ENCODE measurements at places on chromosomes 2 and 18.

GRCh38 chr2:45648636-45649035 lies 2.8 kb upstream of the PRKCE start:
- DNase-seq: no peak

DNA sequence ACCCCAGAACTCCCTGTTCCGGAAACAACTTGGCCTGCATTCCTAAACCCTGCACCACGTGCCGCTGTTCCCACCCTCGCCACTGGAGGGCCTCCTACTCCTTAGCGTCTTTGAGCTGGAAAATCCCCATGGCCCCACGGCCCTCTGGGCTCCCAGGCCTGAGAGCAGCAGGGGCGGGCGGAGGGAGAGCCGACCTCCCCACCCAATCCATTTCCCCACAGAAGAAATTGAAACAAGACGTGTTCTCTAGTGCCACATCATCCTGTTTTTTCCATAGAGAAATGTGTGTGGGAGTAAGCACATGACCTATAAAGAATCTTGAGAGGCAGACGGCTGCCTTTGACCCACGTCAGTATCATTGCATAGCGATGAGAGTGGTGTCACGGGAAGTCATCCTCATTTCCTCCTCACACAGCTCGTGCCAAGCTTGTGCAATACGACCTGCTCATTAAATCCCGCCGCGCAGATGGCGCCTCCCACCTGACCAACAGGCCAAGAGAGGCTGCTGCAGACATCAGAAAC lies 79.2 kb downstream of the LAMA1 start:
- DNase-seq: peak; percentile 10

GRCh38 chr2:17539611-17540092 lies 844 bp upstream of the VSNL1 start:
- DNase-seq: peak; percentile 39

DNA sequence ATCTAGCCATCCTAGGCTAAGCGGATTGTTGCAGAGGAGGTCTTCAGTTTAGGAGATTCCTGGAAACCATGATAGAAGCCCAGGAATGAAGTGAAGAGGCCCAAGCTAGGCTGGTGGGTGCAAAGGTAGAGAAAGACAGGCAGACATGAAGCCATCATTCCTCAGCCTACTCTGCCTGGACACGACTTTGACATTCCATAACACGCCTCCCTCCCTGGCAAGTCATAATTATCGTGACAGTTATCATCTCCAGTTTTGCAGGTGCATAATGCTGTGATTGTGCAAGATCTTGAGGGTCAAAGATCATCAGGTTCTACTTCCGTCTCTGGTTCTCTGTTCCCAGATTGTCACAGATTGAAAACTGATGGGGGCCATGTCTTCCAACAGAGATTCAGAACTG lies 15.2 kb upstream of the FZD5 start:
- no peak for DNase-seq

DNA sequence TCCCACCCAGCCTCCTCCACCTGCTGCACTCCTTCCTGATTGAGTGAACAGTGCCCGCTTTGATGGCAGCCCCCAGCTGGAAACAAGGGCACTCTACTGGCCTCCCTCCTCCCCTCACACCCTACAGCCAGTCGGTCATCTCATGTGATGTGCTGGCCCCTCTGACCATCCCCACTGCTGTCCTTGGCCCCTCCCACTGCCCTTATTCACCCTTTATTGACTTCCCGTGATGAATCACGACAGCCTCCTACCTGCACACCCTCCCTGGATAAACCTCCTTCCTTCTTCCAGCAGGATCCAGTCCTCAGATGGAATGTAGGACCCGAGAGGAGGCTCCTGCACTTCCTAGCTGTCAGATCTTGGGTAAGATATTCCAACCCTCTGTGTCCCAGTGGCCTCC lies 186.5 kb upstream of the SH3BP4 start:
- DNase-seq: no peak

DNA sequence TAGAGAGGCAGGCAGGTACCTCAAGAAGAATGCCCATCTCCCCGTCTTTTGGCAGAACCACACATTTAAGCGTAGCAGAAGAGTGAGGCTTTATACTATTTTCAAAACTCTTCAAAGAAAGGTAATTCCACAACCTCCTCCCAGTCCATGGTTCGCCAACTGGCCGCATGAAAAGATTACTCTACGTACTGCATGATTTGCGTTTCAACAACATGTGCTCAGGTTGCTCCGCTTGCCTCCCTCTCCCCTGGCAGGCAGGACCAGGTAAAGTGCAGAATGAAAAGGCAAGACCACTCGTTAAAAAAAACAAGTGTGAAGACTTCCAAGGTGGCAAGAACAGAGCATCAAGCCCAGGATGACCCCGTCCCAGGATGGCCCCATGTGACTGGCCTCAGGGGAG lies 143.7 kb downstream of the SP3 start:
- no peak for DNase-seq
